Fibroblast of villous mesenchyme (primary cell): ENCODE measurements at places on chromosomes 1 and 21.

DNA sequence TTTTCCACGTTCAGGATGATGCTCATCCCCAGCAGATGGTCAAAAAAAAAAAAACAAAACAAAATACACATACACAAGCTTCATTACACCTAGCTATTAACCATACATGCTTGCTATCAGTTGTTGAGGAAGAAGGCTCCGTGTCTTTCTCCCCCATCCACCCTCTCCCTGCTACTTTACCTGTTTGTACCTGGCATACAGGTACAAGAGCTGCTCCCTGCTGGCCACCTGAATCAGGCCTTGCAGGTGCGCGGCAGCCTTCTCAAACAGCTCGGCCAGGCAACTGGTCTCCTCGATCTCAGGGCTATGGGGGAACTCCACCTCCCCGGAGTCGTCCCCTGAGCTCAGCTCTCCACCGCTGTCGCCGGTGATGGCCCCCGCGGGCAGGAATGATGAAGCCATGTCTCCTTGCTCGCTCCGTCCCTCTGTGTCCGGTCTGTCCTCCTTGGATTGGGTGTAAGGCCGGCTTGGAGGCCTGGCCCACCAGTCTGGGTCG lies 464 bp downstream of the ACBD6 start:
- DNase-seq: no peak

DNA sequence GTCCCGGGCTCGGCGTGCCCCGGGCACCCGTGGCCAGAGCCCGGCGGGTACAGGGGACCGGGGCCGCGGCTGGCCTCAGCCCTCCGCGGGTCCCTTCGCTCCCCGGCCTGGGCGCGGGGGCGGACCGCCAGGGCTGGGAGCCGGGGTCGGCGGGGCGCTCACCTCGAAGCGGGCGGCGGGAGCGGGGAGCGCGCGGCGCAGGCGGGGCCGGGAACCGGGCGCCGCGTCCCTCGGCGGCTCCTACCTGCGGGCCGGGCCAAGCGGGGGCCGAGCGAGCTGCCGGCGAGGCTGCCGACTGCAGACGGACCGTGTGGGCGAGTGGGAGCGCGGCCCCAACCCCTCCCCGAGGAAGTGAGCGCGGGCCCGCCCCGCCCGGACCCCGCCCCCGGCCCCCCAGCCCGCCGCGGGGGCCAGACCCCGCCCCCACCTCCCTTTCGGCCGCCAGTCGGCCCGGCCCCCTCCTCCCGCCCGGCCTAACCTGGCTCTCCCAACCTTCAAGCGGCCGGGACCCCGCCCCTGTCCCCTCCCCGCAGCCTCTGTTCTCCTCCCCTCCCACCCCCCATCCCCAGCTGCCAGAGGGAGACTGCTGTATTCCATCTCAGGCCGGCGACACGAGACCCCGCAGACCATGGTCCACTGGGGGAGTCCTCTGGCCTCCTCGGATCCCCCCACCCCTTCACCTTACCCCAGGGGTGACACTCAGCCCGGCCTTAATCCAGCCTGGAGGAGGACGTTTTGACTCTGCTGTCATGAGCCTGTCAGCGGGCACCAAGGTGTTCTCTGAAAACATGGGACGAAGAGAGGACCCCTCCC lies at the start of gene FHL3:
Gene FHL3, minus strand, starts transcription at position 320 of the 813 bp plus-strand sequence. CDS start 6,102 bp downstream, outside the sequence.
- DNase-seq: peak; percentile 45

DNA sequence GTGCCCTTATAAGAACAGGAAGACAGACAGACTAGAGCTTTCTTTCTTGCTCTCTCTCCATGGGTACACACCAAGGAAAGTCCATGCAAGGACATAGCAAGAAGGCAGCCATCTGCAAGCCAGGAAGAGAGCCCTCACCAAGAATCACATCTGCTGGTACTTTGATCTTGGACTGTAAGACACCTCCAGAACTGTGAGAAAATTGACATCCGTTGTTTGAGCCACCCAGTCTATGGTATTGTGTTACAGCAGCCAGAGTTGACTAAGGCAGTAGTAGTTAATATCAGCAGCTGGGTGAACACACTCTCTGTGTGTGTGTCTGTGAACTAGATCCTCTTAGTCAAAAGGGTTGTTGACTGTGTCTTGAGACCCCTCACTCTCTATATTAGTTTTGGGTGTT lies 53.8 kb upstream of the PPP2R5A start:
- no peak for DNase-seq

- DNase-seq: no peak
Observed at GRCh38 chr1:171841931-171842761, 848 bp downstream of the DNM3 start.

- no peak for DNase-seq
Observed at GRCh38 chr21:28758042-28758882, 234.4 kb downstream of the LTN1 start.

- no peak for DNase-seq
Observed at GRCh38 chr1:220925707-220926106, 46.5 kb downstream of the HLX start.

DNA sequence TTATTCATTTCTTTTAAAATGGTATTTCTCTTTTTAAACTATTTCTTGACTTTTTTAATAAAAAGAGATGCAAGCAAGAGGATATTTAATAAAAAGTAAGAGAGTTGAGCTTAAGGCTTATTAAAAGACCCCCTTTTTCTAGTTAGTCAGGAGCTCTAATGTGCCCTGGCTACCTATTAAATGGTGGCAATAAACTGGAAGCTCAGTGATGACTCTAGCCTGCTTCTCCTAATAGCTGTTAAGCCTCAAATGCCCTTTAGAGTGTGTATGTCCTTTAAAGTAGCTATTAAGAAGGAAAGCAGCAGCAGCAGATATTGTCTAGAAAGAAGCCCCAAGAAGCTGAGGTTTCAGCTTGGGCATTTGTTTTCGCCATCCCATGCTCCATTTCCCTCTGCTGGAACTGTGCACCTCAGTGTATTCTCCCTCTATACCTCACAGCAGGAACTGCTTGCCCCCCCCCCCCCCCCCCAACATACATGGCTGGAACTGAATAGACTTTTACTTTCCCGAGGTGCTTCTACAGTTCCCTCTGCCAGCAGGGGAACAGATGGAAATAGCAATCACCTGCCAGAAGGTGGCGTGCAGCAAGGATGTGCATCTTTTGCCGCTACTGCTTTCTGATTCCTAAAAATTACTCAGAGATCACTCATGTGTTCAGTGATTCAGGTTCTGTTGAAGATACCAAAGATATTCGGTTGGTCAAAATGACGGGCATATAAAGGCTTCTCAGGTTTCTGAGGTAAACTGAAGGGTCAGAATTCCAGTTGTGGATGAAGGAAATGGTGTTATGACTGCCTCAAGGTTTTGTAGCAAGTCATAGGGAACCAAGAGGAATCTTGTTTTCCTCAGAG lies 2.5 kb downstream of the RGS4 start:
- peak; percentile 76 for DNase-seq

GRCh38 chr21:34536820-34537219 lies 24.8 kb upstream of the KCNE1 start:
- DNase-seq: peak; percentile 40

DNA sequence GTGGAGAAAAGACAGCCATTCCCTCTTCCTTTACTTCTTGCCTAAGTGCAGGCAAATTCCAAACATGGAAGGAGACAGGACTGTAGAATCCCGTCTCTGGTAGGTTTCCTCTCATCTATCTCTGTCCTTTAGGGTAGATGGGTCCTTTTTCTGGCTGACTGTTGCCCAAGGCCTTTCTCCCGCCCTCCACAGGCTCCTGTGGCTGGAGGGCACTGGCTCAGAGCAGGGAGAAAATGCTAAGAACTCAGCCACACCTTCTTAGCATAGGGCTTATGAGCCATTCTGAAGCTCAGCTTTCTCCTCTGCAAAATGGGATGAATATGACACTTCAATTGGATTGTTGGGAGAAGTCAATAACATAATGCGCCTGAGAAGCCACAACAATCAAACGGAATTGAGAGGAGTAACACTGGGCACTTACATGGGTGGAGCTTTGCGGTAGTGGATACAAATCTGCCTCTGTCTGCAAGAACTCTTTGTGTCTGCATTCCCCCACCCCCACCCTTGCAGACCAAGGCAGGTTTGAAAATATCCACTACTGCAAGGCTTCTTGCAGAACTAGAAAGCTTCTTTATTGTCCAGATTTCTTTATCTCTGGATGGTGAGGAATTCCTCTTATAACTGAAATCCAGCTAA lies 94.7 kb downstream of the CSMD2 start:
- no peak for DNase-seq

DNA sequence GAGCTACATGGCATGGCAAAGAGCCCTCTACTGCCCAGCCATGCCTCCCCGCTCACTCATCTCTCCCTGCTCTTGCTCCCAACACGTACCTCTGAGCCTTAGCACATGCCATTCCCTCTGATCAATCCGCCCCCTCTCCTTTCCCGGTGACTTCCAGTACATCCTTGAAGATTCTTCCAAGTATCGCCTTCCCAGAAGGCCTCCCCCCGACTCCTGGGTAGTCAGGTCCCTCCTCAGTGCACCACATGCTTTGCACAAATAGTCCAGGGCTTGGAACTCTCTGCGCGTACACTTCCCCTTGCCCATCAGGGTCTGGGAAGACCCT lies 77.0 kb upstream of the IFFO2 start:
- DNase-seq: no peak

GRCh38 chr1:160066829-160067745 lies 2.9 kb downstream of the KCNJ10 start:
- no peak for DNase-seq

- DNase-seq: no peak
Observed at GRCh38 chr1:181793831-181794230, 267.7 kb downstream of the ZNF648 start.

- peak; percentile 43 for DNase-seq
Observed at GRCh38 chr1:116667575-116668105, at the start of gene IGSF3. Gene IGSF3, minus strand, starts transcription at chr1:116667733. Its CDS starts 1,407 bp downstream, at chr1:116666326.

DNA sequence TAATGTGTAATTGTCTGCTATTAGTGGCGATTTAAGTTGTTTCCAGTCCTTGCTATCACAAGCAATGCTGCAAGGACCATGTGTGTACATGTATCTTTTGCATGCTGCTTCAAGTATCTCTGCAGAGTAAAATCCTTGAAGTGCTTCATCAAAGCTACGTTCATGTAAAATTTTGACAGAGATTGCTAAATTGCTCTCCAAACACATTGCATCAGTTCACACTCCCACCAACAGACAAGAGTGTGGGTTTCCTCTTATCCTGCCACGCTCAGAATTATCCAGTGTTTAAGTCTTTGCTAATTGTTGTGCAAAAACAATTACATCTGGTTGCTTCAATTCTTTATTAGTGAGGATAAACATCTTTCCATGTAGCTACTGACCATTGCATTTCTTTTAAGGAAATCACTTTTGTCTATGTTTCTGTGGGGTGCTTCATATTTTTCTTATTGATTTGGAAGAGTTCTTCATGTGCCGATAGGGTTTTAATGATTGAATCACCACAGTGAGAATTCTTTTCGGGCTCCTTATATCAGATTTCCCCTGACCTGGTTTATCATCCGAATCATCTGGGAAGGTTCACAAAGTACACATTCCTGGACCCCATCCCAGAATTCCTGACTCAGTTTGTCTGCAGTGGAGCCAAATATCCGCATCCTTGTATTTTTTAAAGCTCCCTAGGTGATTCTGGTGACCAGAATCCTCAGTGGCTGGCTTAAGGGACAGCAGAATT lies 56.3 kb upstream of the GALNT2 start:
- no peak for DNase-seq

DNA sequence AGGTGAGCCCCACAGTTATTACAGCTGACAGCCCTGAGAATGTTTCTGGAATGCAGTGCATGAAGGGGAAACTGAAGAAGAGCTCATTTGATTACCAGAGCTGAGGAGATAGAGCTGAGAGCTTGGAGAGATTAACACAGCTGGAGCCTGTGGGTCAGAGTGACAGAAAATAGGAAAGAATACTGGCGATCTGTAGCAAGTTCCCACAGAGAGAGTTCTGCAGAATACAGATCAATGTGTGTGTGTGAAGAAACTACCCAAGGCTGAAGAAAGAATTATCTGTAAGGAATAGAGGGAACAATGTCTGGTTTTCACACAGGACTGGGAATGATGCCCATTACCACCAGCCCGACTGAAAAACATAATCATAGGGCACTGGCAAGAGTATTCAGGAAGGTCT lies 103.6 kb upstream of the SNX7 start:
- no peak for DNase-seq

- DNase-seq: peak; percentile 88
Observed at GRCh38 chr21:35075546-35075945, 26.4 kb upstream of the RUNX1 start.

- DNase-seq: peak; percentile 76
Observed at GRCh38 chr1:221994939-221995338, 253.1 kb upstream of the DUSP10 start.

DNA sequence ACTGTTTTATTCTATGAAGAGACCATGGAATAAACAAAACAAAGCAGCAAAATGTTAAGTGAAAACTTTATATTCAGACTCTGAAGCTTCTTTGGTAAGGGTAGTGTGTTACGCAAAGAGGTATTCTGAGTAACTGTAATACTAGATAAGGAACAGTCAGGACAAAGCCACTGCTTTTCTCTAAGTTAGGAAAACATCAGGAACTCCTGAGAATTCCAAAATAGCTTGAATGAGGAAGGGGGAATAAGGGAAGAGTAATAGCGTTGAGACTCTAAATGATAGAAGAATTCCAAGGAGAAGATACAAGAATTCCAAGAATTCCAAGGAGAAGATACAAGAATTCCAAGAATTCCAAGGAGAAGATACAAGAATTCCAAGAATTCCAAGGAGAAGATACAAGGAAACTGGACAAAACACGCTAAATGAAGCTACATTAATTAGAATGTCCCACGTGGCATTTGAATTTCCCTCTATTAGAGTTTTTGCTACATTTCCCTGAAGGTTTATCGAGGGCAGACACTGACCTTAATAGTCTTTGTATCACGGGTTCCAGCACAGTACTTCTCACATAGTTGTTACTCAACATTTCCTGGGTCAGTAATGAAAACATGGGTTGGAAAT lies 71.5 kb downstream of the SMYD3 start:
- DNase-seq: peak; percentile 50

- no peak for DNase-seq
Observed at GRCh38 chr1:176531036-176531435, 68.1 kb downstream of the PAPPA2 start.
